ENCODE measurements at places on chromosomes 11 and 22. TPM values are rescaled to one million over a fixed set of nuclear protein-coding genes. Genes with fewer than 3 reads are reported as not detected.
A peak's percentile ranks its signal among the peaks of the same experiment; 100 is the strongest.

The DERL3 gene
- total RNA-seq: not detected

The MRGPRE gene
- total RNA-seq: not detected

GRCh38 chr11:47411884-47412746, 3.7 kb downstream of the SLC39A13 start:
- no peak for DNase-seq

DNA sequence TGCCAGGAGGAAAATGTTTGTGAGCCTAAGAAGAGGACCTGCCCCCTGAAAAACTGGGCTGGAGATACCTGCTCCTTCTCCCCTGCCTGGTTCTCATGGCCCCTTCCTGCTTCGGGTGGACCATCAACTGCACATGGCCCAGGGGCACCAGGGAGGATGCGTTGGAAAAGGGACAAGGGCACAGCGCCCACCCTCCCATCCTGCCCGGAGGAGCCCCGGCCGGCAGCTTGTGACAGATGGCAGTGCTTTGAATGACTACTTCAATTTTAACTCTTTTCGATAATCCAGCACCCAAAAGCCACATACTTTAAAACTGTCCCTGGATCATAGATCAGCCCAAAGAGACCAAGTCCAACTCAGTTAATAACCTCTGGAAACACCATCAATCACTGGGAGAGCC, 135.8 kb upstream of the NECTIN1 start:
- DNase-seq: no peak

GRCh38 chr22:41003066-41003465, 51.9 kb downstream of the RBX1 start:
- DNase-seq: no peak

The OR4C16 gene
- total RNA-seq: not detected

GRCh38 chr11:130763087-130763980, 152.9 kb downstream of the SNX19 start:
- DNase-seq: no peak

DNA sequence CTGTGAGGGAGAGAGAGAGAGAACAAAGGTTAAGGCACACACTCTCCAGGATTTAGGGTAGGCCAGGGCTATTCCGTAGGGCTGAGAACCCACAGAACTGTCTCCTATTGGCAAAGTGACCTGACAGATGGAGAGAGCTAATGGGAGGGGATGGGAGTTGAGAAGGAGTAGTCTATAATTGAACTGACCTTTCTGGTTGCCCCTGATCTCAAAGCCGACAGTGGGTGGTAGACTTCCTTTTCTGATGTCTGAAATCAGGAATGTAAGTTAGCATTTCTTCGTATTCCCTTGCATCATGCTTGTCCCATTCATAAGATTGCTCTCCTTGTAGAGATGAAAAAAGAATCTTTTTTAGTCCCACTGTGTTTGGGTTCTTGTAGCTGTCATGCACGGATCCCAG, 210.1 kb downstream of the NTM start:
- DNase-seq: no peak

- no peak for DNase-seq
These were observed 194 bp downstream of the SF1 start for GRCh38 chr11:64778223-64778472.

The KDM4E gene
- total RNA-seq: not detected

DNA sequence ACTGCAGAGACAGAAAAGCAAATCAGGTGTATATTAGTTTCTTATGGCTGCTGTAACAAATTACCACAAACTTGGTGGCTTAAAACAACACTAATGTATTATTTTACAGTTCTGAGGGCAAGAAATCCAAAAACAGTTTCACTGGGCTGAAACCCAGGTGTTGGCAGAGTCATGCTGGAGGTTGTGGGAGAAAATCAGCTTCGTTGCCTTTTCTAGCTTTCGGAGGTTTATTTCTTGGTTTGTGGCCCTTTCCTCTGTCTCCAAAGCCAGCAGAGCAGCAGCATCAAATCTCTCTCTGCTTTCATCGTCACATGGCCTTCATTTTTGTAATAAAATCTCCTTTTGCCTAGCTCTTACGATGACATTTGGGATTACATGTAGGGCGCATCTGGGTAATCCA, 33.0 kb upstream of the OR6M1 start:
- DNase-seq: no peak

The IMMP1L gene
- 25.2 TPM for total RNA-seq

- no peak for DNase-seq
These were observed 35.6 kb downstream of the ETS1 start for GRCh38 chr11:128551611-128552335.

DNA sequence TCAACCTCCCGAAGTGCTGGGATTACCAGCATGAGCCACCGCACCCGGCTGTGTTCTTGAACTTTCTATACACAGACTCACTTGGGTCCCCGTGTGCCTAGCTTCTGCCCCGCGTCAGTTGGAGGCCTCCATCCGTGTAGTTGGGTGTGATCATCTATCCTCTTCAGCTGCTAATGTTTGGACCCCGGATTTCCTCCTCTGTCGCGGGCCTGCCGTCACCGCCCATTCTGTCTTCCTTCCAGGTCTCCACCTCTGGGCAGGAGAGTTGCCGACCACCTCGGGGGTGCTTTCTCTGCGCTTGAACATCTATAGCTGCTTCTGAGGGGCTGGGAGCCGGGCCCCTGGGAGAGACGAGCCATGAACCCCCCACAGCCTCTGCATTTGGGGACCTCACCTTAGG, 5.5 kb downstream of the CDC42EP1 start:
- no peak for DNase-seq

- no peak for DNase-seq
These were observed 42.0 kb upstream of the TTC36 start for GRCh38 chr11:118485273-118485672.

DNA sequence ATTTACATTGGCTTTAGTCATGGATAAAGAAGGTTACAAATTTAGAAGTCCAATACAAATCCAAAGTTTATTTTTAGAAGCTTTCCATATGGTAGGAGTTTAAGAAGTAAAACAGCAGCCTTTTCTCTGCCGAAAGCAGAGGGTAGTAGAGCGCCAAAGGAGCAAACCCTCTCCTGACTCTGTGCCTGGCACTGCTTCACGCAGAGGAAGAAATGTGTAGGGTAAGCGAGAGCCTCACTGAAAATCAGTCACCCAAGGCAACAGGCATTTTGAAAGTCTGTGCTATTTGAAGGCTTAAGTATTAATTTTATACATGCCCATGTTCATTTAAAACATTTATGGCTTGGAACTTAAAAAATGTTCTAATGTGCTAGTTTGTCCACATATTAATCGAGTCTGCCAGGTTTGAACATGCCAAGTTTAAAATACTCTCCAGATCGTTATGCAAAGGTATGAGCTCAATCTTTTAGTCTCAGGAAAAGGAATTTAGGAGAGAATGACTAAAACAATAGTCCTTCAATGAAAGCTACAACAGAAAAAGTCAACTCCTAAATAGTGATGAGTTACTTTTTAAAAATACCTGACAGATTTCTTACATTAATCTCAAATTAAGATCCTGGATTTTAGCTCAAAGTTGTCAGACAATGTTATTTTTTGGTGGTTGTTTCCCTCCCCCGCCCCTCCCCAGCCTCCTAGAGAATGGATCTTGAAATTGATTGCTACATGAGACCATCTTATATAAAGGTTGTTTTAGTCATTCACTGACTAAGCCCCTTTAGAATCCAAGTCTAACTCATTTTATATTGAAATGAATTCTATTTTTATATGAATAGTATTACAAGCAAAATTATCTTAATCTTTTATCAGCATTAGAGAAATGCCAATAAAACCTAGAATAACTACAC, 38.7 kb downstream of the MRTFA start:
- DNase-seq: no peak

The ZP1 gene
- 0.80 TPM for total RNA-seq

The KBTBD3 gene
- total RNA-seq: 3.8 TPM

GRCh38 chr11:14539982-14540421, 19.8 kb upstream of the PSMA1 start:
- no peak for DNase-seq

The OR6T1 gene
- total RNA-seq: not detected

The STK33 gene
- total RNA-seq: 14.6 TPM

DNA sequence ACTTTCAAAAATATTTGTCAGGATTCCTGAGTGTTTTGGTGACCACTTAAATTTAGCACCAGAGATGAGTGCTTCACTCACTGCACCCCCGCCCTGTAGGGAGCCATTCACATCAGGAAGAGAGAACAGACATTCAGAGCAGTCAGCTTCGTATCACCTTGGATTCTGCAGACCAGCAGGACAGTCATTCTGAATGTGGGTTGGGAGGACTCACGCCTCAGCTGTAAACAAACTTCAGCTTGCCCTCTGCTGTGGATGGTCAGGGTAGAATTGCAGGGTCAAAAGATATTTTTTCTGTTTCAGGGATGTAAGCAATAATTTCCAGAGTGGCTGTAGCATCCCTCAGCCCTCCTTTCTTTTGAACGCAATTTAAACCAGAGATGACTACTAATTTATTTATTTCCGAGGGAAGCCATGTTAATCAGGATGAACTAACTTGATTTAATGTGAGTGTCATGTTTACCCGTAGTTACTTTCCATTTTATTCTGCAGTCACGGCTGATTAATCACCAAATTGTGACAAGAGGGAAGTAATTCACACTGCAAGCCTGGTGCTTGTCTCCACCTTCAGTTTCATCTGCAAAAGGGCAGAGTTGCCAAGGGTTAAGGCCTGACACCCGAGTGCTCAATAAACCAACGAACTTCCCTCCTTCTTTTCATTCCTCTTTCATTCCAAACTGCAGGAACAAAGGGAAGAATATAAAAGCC, 174.2 kb upstream of the DDI1 start:
- no peak for DNase-seq

GRCh38 chr11:24064309-24064903, 432.4 kb upstream of the LUZP2 start:
- DNase-seq: no peak

GRCh38 chr22:22062306-22062793, 79.8 kb upstream of the TOP3B start:
- no peak for DNase-seq

The BLID gene
- not detected for total RNA-seq

DNA sequence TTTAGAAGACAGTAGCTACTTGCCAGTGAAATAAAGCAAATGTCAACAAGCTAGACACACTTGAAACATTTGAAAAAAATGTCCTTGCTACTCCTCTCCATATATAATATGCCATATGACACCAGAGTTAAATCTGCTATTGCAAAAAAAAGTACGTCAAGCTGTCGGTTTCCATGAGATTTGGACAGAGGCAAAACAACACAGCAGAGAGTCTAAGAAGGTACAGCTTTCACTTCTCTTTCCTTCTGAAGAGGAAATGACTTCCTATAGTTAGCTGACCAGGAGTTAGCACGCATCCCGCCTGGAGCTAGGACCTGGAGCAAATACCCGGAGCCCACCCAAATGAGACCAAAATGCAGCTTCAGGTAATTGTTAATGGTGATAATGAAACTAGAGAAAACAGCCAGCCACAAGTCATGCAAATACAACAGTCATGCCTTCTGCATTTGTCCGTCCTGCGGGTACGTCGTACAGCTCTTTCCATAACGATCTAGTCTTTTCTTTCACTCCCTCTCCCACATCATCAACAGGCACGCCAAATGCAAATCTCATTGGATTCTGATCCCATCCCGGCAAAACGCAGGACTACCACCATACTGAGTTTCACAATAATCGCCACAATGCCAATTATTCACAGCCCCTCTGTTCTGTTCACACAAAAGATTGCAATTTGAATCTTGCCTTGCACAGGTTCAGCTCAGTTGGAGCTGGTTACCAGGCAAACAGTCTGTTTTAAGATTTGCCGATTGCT, 395.0 kb upstream of the CCDC90B start:
- DNase-seq: peak; percentile 6

- DNase-seq: peak; percentile 99
These were observed 13.5 kb upstream of the SORL1-AS1 start for GRCh38 chr11:121466063-121466794.

DNA sequence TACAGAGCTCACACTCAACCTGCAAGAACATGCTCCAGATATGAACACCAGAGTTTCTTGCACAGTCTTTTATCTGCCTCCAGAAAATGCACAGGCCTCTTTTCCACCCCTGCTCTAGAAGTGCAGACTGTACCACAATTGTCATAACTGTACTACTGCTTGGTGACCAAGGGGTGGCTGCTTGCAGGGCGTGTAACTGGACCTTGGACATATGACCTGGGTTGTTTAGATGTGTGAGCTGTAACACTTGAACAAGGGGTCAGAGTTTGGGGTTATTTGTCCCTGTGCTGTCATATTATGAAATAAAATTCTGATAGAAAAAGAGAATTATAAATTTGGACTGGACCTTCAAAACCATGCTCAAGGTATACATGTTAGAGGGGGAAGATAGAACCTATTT, 1185.5 kb downstream of the FAM181B start:
- no peak for DNase-seq

GRCh38 chr11:4181782-4182721, 87.5 kb downstream of the RRM1 start:
- DNase-seq: peak; percentile 60

- no peak for DNase-seq
These were observed 463 bp upstream of the PTPMT1 start for GRCh38 chr11:47564933-47565339.

GRCh38 chr11:104130161-104130560, 33.8 kb downstream of the PDGFD start:
- no peak for DNase-seq

The LRP5 gene
- total RNA-seq: 57.1 TPM

DNA sequence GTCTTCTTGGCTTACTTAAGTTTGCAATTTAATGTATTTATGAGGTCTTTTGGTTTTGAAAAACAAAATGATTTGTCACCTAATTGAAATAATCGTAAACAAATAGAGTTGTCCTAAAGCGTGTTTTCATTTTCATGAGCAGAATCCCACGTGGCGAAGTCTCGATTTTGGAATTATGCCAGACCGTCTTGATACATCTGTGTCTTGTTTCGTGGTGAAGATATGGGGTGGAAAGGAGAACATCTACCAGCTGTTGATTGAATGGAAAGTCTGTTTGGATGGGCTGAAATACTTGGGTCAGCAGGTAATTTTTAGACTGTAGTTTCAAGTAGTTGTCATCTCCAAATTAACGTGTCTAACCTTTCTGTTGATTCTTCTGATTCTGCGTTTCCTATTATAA, 64.7 kb downstream of the UVRAG start:
- no peak for DNase-seq

DNA sequence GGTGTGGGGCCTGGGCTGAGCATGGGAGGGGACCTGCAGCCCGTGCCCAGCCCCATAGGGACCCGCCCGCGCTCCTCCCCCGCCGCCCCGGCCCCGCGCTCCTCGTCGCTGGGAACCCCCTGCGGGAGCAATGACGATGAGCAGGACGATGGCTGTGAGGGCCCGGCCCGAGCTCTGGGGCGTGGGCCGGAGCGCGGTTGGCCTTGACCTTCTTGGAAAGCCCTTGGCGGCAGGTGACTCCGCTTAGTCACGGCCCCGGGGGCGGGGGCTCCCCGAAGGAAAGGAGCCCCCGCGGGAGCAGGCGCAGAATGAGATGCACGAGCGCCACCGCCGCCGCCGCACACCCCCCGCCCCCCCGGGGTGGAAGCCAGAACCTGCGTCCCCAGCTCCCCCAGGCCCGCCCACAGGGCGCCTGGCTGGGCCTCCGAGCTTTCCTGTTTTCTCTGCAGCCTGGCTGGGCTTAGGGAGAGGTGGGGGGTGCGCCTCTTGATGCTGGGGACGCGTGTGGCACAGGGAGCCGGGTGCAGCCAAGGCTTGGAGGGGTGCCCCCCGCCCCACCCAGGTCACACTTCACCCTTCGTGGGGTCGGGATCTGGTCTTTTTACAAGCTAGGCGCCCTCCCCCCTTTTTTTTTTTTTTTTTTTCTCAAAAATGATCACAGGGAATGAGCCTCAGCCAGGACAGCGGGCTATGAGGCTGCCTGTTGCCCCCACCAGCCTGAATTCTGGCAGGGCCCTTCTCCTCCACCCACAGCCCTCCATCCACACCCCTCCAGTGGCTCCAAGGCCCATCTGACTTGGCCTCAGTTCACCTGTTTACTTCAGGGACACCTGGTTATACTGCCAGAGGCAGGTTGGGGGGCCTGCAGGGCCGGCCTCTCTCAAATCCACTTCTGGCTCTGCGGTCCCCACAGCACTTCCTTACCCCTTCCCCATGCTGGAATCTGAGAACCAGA, 17.9 kb downstream of the CRELD2 start:
- peak; percentile 80 for DNase-seq
